ENCODE measurements at places on chromosomes 2 and 18.

DNA sequence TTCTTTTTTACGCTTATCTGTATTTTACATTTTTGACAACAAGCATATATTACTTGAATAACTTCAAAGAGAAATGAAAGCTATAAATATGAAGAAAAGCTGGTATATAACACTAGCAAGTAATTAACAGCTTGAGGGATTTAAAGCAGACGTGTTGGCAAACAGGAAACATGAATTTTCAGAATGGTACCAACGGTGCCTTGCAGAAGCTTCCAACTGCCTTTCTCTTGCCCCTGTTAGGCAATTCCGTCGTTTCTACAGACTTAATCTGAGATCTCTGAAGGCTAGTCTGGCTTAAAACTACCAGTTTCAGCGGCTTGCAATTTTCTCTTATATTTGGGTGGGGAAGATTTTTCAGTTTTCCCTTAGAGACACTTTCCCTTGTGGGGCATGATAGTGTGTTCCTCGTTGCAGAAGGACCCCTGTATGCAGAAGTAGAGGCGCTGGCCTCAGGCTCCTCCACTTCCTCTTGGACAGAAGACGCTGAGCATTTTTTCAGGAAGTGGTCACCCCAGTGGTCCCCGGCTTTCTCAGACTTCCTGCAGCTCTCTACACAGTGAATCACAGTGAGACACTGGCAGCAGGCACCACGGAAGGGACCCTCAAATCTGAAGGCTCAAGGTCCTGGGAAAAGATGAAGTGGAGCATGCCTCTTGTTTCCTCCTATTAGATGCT, 56.2 kb upstream of the SLC16A14 start:
- DNase-seq = peak; percentile 7

- no peak for DNase-seq
Observed at GRCh38 chr2:151038516-151038915, 223.1 kb downstream of the RBM43 start.

DNA sequence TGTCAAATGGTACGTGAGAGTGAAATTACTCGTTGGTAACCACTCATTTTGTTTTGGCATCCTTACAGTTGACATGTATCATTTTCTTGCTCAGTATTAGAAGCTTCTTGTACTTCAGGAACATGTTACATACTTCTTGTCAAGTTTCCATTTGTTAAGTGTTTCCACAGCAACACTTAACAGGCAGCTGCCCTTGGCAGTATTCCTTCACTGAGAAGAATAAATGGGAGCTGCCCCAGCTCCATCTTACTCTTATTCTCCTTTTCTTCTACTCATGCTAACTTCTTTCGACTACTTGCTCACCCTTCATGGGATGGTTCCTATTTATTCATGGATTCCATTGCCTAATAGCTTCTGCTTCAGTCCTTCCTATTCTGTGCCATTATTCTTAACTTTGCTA, 60.1 kb upstream of the TUBA3E start:
- DNase-seq = no peak

GRCh38 chr18:59700535-59700967, 3.3 kb upstream of the CCBE1 start:
- DNase-seq = no peak

- peak; percentile 27 for DNase-seq
Observed at GRCh38 chr18:26574958-26575864, 26.9 kb upstream of the KCTD1 start.

- DNase-seq = no peak
Observed at GRCh38 chr2:112301171-112301584, 25.8 kb downstream of the ZC3H6 start.

- DNase-seq = no peak
Observed at GRCh38 chr2:144424559-144425240, 95.2 kb downstream of the ZEB2 start.

GRCh38 chr18:505483-506122, 5.1 kb upstream of the COLEC12 start:
- no peak for DNase-seq

DNA sequence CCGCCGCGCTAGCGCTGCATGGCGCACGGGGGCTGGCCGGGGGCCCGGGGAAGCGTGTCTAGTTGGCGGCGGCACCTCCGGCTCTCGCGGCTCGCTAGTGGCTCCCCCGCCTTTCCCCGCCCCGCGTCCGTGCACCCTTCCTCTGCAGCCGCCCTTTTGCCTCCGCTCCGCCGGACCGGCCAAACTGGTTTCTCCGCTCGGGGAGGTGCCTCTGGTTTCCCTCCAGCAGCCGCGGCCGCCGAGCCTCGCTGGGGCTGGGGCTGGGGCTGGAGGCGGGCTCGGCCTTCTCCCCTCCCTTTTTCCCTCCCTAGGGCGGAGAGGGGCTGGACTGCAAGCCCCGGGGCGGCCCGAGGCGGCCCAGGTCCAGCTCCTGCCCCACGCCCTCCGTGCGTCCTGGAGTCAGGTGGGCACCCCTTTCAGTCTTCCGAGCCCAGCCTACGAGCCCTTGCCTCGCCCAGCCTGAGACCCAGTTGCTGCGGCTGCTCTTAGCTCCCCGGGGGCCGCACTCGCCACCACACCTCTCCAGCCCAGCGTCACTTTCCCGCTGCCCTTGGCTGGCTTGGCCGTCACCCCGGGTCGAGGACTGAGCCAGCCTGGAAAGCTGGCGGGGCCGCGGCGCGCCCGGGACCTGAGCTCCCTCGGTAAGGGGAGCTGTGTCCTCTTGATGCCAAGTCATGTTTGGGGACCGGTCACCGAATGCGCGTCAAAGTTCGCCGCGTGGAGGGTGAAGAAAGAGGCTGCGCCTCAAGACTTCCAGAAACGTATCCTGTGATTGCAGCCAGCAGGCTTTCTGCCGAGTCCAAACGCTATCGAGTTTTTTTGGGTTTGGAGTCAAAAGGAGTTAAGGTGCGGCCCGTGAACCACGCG, at the start of gene ATP8B1:
ATP8B1 (minus strand) TSS at position 213 of the 867 bp plus-strand sequence. CDS start 71,508 bp downstream, outside the sequence.
- DNase-seq = no peak

DNA sequence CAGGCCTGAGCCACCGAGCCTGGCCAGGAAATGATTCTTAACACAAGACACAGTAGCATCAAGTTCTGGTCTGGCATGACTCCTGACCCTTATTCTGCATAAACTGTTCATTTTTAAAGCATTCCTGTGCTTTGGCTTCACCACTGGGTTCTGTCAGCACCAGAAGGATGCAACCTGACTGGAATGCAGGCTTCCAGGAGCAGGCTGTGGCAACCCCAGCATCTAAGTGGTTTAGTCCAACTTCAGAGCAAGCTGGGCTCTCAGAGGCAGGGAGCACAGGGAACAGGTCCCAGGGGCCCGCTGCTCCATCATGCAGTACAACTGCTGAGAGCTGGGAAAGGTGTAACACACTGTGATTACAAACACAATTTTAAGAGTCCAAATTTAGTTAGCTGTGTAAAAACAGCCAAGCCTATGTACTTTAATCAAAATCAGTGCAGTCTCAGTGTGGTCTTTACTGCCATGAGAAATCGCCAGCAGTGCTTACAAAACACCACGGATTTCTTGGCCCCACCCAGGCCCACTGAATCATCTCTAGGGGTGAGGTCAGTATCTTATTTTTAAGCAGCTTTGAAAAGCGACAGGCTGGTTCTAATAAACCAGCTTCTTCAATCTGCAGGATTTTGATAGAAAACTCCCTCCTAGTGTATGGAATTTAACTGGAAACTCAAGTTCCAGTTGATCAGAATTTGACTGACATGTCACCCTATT, 44.4 kb upstream of the TMEM182 start:
- no peak for DNase-seq

GRCh38 chr18:63320975-63321265, 1.4 kb upstream of the BCL2 start:
- DNase-seq = no peak

- no peak for DNase-seq
Observed at GRCh38 chr2:104476563-104476988, 377.3 kb upstream of the POU3F3 start.

GRCh38 chr2:236916181-236916580, 169.5 kb upstream of the COPS8 start:
- no peak for DNase-seq

GRCh38 chr18:74963820-74964446, 245.0 kb downstream of the PTGR3 start:
- DNase-seq = no peak

- peak; percentile 83 for DNase-seq
Observed at GRCh38 chr2:27379836-27380625, 503 bp downstream of the ZNF513 start.

DNA sequence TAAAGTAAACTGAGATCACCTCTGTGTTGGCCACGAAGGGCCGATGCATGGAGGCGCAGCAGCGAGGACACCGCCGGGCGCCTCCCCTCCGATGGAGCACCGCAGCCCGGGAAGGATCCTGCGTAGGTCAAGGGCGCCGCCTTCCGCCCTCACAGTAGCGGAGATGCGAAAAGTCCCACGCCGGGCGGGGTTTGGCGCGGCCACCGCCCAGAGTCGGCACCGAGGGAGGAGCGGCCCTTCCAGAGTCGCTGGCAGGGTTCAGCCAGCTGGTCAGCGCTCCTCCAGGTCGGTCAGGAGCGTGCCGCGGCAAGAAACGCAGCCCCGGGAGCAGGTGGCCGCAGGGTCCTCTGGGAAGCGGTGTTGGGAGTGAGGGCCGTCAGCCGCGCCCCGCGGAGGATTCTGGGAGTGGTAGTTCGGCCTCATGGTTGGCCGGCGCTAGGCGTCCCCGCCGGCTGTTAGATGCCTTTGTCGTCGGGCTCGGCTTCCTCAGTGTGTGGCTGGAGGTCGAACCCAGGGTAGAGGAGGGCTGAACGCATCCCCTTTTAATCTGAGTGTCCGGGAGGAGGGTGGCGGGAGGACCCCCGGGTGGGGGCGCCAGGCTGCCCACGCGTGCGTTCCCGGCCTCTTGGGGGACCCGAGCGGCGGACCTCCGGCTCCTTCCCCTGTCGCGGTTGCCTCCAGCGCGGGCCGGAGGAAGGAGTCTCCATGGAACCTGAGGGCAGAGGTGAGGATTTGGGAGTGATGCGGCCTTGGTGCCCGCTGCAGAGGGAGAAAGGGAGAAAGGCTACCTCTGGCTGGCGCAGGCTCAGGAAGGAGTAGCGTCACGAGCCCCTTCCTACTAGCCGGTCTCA, at the start of gene ZNF892:
ZNF892 (plus strand) TSS at position 411 of the 851 bp plus-strand sequence; CDS start at position 706, 295 bp downstream.
- DNase-seq = peak; percentile 85

GRCh38 chr2:168751104-168751740, 51.2 kb upstream of the NOSTRIN start:
- DNase-seq = no peak

DNA sequence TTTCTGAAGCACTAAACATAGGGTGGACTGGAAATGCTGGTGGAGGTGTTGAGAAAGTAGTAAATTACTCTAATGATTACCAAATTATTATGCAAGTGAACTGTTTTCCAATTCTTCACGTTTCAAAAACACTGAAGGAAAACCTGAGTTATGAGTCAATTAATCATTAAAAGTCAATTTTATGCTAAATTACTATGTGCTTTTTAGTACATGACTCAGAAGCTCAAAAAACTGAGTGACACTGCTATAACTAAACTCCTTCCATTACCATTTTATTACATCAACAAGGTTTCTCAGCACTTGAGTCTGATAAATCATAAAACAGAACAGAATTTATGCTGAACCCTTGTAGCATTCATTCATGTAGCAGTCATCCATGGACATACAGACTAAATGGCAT, 20.4 kb downstream of the CHMP3 start:
- DNase-seq = no peak

DNA sequence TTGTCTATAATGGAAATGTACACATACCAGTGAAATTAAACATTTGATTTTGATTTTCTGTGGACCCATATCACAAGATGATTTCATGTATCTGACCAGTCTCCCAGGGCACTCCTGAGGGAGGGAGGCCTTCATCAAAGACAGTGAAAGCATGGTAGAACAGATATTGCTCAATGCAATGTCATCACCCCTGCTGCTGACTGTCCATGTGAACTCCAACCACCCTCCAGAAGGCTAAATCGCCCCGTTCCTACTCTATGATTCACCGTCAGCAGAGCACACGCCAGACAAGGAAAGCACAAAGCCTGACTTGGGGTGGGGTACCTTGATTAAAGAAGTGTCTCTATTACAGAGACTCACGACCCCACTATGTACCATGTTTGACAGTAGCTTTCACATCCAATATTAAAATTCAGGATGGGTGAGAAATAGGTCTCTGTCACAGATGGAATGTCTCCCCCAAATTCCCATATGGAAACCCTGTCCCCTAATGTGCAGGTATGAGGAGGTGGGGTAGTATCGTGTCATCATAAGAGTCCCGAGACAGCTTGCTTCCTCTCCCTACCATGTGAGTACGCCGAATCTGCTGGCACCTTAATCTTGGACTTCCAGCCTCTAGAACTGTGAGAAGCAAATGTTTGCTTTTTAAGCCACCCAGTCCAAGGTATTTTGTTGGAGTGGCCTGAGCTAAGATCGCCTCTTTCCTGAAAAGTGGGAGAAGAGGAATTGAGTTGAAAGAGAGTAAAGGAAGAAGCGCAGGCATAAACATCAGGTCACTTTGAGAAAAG, 42.4 kb downstream of the CYB5A start:
- no peak for DNase-seq

GRCh38 chr18:56165601-56166355, 472.6 kb downstream of the TXNL1 start:
- DNase-seq = no peak

GRCh38 chr2:216677439-216678097, 17.8 kb downstream of the IGFBP5 start:
- DNase-seq = no peak

- no peak for DNase-seq
Observed at GRCh38 chr18:48693625-48694262, 154.9 kb downstream of the CTIF start.

Measured in substantia nigra (tissue), 51 donors.